ENCODE measurements at places on chromosomes 7 and 10. TPM values are rescaled to one million over a fixed set of nuclear protein-coding genes. Genes with fewer than 3 reads are reported as not detected.

ZNF804B gene
- total RNA-seq, result not detected

GRCh38 chr7:92547579-92547978 is 19.0 kb downstream of the RBM48 start:
- DNase-seq, result no peak

DNA sequence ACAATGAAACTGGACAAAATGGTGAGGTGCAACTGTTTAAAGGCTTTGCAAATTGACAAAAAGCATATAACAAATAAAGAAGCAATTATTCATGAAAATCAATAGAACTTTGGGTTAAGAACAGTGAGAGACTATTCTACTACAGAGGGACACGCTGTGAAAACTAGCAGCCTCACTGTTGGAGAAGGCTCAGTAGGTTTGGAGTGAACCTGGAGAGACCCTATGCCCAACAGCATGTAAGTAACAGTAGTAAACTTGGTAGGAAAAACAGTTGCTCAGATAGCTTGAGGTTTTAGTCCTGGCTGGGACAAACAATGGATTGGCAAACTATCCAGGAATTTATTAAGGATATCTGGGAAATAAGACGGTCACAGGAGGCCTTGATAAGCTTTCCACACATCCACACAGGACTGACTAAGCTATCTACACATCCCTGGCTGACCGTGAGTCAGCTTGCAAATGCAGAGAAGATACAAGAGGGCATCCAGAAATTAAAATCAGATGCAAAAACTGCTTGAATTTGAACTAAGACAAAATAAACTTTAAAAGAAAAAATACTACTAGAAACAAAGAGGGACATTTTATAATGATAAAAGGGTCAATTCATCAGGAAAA is 15.9 kb downstream of the FAM149B1 start:
- no peak for DNase-seq

DNA sequence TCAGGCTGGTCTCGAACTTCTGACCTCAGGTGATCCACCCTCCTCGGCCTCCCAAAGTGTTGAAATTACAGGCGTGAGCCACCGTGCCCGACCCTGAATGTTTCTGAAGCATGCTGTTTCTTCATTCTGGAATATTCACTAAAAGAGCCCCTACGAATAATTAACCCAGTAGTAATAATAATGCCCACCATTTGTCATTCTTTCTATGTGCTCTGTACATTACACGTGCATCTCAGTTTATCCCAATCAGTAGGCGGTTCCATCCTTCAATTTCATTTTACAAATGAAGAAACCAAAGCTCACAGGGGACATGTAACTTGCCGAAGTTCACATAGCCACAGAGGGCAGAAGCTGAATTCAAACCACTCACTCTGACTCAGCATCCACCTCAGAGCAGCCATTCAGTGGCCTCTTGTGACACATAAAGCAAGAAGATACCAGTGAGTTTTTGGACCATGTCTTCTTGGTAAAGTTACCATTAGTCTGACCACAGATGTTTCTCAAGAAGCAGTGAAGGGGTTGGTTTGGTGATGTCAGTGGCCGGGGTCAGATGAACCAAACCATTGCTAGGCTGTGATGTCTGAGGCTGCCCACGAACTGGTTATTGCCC is 71.9 kb upstream of the DUSP5 start:
- peak; percentile 81 for DNase-seq

DNA sequence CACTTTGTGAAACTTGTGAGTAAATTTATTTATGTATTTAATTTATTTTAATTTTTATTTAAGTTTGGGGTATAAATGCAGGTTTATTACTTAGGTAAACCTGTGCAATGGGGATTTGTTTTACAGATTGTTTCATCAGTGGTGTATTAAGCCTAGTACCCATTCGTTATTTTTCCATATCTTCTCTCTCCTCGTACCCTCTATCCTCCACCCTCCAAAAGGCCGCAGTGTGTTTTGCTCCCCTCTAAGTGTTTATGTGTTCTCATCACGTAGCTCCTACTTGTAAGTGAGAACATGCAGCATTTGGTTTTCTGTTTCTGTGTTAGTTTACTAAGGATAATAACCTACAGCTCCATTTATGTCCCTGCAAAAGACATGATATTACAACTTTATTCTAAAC is 145.4 kb upstream of the SMIM30 start:
- no peak for DNase-seq

- no peak for DNase-seq
Measured at GRCh38 chr10:75250934-75251333, 15.2 kb upstream of the COMTD1 start.

FAM241B gene
- 9.6 TPM for total RNA-seq

DNA sequence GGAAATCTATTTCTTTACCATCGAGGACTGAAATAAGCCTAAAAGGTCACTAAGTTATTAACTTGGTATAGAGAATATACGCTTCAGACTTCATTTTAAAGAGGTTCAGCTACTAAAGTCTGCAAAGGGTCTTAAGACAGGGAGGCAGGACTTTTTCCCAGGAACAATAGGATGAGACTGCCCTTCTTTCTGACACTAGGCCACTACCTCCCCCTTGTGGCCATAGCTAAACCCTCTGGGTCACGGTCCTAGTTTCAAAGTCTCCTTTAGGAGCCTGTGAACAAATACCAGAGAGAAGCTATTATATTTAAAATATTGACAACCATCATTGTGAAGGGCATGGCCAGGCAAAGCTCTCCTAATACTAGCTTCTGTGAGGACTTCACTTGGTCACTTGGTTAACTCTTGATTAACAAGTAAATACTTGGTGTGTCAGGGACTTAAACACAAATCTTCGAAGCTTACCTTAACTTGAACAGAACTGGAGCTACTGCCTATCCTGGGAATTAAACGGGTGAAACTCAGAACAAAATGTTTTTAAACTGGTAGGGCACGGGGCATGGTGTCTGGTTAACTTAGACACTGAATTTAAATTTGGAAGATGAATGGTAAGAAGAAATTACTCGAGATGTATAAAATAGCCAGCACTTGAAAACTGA is 75.6 kb downstream of the CCDC6 start:
- DNase-seq, result peak; percentile 44

DNA sequence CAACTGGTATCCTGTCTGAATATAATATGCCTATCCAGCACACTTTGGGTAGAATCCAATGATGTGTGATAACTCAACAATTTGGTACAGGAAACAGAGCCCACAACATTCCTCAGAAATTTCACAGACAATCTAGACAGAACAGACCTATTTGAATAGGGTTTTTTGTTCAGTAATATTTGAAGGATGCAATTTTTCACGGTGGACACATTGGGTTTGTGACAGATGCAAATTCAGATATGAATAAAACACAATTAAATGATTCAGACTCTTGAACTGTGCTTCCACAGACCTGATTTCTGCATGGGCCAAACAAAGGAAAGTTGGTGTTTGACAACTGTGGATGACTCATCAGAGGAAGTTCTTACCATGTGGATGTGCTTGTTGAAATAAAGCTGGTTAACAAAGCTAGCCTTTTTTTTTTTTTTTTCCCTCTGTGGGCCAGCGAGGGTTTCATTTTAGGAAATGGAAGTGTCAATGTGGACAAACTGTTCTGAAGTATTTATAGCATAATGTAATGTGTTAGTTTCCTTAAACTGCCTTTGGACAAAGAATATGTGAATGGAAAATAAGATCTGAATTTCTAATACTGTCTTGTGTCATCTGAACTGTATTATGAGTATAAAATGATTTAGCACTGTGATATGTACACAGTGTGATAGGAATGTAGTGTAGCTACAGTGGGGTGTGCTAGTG is 43.2 kb upstream of the FAM133B start:
- DNase-seq, result peak; percentile 46

DNA sequence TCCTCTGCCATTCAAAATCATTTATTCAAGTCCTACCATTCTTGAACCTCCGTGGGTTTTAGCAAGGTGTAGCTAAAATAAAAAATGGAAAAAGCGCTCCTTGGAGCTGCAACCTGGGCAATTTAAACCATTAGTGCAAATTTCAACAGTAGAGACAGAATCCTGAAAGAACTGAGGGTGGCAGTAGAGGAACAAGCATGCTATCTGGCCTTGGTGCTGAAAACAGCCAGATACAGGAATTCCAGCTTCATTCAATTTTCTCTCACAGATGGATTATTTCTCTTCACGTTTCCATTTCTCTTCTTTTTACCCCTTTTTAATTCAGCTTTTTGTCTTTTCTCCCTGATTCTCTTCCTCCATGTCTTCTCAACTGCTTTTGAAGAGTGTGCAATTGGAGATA is 77.7 kb downstream of the OTUD1 start:
- no peak for DNase-seq

DNA sequence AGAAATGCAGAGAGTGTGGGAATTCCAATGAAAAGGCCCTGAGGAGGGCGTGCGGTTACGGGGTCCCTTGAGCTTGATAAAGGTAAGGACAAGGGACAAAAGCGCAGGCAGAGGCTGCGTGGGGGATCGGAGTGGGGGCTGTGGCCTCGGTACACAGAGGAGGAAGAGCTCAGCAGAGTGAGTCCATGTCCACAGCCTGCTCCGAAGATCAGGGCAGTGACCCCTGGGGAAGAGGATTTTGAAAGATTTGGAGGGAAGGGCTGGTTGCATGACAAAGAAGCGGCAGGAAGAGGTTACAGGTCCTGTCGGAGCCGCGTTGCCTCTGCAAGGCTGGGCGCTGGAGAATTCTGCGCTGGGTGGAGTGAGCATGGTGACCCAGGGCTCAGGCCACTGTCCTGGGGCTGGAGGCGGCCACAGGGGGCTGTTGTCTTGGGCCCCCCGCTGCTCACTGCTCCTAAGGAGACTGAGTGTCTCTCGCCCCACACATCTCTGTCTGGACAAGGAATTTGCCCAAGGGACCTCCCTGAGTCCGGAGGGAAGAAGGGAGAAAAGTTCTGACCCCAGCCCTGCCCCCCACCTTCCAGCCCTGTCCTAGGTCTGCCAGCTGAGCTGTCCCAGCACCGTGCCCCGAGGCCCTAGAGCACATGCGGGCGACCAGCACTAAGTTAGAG is 69.8 kb upstream of the INSIG1 start:
- no peak for DNase-seq

DNA sequence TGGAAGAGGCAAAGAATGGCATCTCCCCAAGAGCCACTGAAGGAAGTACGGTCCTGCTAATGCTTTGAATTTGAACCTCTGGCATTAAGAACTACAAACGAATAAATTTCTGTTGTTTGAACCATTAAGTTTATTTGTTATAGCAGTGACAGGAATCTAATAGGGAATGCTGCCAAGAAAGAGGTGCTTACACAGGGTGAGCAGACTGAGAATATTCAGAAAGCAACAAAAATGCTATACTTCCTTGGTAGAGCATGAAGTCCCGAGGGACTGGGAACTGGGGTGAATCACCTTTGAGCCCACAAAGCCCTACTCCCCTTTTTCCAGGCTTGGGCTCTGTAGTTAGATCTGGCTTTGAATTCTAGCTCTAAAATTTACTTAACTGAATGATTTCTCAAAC is 45.0 kb downstream of the PANK1 start:
- DNase-seq, result no peak

GRID2IP gene
- 0.11 TPM for total RNA-seq

DNA sequence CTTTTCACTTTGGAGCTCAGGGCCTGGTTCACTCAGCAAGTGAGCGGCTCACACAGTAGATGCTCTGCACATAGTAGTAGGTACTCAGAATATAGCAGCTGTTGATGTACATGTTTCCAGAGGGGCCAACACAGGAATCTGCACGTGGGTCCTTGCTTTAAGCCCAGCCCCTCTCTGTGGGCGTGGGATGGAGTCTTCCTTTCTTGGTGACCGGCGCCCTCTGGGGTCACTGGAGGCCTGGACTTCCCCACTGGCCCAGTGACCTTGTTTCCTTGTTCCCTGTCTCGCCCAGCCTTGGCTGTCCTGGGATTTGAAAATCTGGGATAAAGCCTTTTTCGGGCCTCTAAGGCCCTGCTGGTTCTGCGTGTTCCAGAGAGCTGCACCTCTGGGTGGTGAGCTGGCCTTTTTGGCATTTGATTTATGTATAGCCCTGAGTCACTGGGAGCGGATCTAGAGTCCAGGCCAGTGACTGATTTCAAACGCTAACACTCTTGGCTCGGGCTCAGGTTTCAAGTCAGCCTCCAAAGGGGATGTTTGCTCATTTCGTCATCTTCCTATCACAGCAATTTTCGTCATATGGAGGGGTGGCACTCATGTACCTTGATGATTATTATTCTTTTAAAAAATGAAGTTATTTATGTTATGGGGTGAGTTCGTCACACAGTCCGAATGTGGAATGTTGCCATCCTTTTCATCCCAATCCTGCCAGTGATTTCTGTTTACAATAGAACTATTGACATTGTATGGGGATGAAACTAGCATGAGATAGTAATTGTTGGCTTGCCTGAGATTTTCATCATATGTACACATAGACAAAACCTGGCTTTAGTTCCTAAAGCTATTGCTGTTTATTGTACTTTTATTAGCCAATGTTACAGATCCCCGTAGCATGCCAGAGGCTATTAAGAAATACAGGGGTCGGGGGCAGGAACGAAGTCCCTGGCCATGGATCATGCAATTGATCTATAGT is 65.5 kb downstream of the CUX1 start:
- DNase-seq, result no peak

CALHM3 gene
- total RNA-seq, result not detected

FBXW4 gene
- 36.3 TPM for total RNA-seq

- no peak for DNase-seq
Measured at GRCh38 chr10:21398563-21399231, 126.8 kb downstream of the SKIDA1 start.

GRCh38 chr10:133528845-133529575 is 1.8 kb downstream of the CYP2E1 start:
- DNase-seq, result peak; percentile 25

DNA sequence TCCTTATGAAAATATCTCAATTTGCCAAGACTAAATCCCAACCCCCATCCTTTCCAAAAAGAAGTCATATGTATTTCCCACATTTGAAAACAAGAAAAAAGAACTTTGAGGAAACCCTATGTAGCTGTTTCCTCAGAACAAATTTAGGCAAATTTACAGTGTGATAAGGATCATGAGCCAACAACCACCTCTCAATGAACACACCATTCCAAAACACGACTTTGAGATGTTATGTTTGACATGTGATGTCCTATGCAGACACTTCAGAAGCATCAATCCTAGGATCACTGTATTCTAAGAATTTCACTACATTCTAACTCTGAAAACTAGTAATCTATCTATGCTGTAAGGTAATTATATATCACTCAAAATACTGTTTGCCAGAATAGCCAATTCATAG is 62.2 kb downstream of the NT5C2 start:
- no peak for DNase-seq

RELN gene
- total RNA-seq, result not detected

ADAM12 gene
- total RNA-seq, result 1.2 TPM

HOXA7 gene
- total RNA-seq, result not detected

ABCC2 gene
- 0.62 TPM for total RNA-seq

CREB5 gene
- total RNA-seq, result 0.61 TPM

DNA sequence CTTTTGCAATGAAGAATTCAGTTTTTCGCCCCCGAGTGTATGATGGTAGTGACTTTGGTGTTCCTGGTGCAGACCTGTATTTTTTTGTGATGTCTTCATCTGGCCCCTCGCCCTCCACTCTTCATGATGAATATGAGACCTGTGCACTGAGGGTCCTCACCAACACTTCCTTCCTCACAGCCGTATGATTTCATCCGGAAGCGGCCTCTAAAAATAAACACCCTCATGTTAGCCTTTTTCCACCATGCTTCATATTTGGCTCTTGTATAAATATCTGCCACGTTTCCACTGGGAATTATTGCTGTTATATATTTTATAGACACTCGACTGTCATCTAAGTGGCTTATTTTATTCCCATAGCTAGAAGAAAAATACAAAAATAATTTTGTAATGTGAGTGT is 160.4 kb downstream of the MGMT start:
- no peak for DNase-seq

GRCh38 chr7:120417244-120417979 is 144.4 kb downstream of the KCND2 start:
- no peak for DNase-seq

GRCh38 chr10:43628956-43629355 is 19.7 kb downstream of the ZNF32 start:
- DNase-seq, result no peak

COBL gene
- total RNA-seq, result not detected

Data from activated CD4-positive, alpha-beta T cell treated with anti-CD3 and anti-CD28 coated beads for 36 hours (primary cell).